ENCODE measurements at places on chromosomes 2 and 18.

DNA sequence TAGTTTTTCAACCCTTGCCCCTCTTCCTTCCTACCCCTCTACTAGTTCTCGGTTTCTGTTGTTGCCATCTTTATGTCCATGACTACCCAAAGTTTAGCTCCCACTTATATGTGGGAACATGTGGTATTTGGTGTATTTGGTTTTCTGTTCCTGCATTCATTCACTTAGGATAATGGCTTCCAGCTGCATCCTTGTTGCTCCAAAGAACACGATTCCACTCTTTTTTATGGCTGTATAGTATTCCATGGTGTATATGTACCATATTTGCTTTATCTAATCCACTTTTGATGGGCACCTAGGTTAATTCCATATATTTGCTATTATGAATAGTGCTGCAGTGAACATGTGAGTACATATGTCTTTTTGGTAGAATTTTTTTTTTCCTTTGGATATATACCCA lies 20.6 kb upstream of the DSC1 start:
- no peak for DNase-seq

- DNase-seq = no peak
Measured at GRCh38 chr2:217028128-217028527, 168.3 kb upstream of the TNP1 start.

DNA sequence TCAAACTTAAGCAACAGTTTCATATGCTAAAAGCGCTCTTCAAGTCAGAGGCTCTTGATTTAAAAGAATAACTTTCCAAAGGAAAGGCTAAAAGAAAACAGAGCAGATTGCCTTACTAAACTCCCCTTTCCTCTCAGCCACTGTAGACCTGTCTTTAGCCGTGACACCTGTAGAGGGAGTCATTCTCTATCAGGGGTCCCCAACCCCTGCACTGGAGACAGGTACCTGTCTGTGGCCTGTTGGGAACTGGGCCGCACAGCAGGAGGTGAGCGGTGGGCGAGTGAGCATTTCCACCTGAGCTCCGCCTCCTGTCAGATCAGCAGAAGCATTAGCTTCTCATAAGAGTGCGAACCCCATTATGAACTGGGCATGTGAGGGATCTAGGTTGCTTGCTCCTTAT lies 9.6 kb downstream of the SLC14A1 start:
- no peak for DNase-seq

DNA sequence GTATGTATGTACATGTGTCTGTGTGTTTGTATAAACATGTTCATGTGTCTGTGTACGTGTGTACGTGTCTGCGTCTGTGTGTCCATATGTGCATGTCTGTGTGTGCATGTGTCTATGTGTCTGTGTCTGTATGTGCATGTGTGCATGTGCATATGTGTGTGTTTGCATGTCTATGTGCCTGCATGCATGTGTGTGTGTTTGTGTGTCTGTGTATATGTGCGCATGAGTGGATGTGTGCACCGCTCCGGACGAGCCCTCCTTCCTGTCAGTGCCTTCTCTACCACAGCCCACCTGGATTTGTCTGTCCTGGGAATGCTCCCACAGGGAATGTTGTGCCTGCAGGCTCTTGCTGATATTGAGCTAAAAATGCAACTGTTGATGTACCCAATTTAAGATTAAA lies 113.3 kb upstream of the EPC2 start:
- no peak for DNase-seq

DNA sequence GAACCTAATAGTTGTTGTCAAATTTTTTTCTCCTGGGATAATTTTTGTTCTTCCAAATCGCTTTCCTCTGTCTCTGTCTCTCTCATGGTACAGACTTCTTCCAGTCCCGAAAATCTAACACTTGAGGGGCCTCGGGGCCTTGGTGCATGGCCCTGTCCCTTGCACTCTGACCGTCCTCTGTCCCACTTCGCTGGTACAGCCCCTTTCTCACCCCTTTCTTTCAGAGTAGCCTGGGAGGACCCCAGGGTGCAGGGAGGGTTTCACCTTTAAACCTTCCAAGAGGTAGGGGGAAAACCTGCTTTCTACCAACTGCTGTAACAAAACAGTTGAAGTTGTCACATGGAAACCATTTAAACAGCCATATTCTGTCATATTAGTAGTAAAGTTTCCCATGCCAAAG lies 22.2 kb upstream of the FAHD2A start:
- no peak for DNase-seq

DNA sequence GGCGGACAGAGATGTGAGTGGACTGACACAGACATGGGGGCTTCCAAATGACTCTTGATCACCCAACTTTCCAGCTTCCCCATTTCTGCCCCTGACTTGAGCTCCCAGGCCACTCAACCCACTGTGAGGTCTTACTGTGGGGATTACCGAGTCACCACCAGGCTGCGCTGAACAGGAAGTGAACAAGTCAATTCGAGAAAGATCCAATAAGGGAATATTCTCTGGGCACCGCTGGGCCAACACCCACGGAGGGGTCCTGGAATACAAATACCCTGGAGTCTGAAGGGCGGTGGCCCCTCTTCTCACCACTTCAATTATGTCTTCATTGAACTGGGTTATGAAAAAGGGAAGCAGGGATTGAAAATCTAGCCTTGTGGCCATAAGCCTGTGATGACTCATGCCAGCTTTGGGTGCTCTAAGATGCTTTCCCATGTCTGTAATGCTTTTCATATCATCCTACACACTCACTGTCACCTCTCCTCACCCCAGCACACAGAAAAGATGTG lies 37.7 kb downstream of the BCL11A start:
- DNase-seq = peak; percentile 95

DNA sequence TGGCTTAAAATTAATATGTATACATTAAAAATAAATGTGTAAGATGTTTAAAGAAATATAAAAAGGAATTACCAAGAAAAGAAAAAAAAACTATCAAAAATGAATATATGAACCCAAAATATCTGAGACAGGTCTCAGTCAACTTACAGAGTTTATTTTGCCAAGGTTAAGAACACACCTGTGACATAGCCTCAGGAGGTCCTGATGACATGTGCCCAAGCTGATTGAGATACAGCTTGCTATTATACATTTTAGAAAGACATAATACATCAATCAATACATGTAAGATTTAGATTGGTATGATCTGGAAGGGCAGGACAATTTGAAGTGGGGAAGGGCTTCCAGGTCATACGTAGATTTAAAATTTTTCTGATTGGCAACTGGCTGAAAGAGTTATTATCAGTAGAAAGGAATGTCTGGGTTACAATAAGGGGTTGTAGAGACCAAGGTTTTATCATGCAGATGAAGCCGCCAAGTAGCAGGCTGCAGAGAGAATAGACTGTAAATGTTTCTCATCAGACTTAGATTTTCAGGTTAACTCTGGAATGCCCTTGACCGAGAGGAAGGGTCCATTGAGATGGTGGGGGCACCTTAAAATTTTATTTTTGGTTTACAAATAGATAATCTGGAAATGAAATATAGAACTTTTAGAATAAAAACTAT lies 74.7 kb downstream of the EXOC6B start:
- DNase-seq = no peak

GRCh38 chr18:48090702-48091101 lies 160.2 kb upstream of the SMAD2 start:
- no peak for DNase-seq

- DNase-seq = peak; percentile 27
Measured at GRCh38 chr2:218465987-218466633, 47.2 kb downstream of the VIL1 start.

- no peak for DNase-seq
Measured at GRCh38 chr2:108805782-108806181, 19.2 kb downstream of the CCDC138 start.

DNA sequence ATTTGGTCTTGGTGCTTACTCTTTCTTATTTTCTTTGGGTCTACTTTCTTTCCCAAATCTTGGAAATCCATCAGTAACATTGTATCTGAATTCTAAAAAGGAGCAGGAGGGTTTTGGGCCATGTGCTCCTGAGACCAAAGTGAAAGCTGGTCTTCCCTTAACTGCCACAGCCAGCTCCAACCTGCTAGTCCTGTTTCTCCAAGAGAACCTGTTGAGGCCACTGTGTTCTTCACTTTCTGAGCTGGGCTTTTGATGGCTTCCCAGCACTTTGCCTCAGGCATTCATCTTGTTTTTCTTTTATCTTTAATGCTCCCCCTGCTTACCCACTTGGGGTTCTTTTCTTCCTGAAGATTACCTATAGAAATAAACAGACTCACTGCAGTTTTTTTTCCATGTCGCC lies 53.3 kb downstream of the ARHGAP28 start:
- DNase-seq = no peak

- peak; percentile 73 for DNase-seq
Measured at GRCh38 chr2:10124538-10125045, 2.1 kb downstream of the RRM2 start.

DNA sequence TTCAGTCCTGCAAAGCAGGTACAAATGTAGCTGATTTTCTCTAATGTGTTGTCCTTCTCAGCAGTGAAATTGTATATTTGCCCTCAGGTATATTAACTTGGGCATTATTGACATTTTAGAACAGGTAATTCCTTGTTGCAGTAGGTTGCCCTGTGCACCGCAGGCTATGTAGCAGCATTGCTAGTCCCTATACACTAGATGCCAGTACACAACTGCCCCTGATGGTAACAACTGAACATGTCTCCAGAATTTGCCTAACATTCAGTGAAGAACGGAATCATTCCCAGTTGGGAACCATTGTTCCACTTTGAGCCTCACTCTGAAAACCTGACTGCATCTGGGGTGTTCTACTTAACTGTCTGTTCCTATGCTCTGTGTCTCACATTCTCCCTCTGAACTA lies 23.1 kb upstream of the TFPI start:
- no peak for DNase-seq

- DNase-seq = no peak
Measured at GRCh38 chr2:74942263-74942662, 16.2 kb upstream of the POLE4 start.

- DNase-seq = no peak
Measured at GRCh38 chr2:169080250-169081069, 11.1 kb downstream of the DHRS9 start.

GRCh38 chr2:118791483-118791882 lies 56.0 kb downstream of the EN1 start:
- DNase-seq = peak; percentile 70

DNA sequence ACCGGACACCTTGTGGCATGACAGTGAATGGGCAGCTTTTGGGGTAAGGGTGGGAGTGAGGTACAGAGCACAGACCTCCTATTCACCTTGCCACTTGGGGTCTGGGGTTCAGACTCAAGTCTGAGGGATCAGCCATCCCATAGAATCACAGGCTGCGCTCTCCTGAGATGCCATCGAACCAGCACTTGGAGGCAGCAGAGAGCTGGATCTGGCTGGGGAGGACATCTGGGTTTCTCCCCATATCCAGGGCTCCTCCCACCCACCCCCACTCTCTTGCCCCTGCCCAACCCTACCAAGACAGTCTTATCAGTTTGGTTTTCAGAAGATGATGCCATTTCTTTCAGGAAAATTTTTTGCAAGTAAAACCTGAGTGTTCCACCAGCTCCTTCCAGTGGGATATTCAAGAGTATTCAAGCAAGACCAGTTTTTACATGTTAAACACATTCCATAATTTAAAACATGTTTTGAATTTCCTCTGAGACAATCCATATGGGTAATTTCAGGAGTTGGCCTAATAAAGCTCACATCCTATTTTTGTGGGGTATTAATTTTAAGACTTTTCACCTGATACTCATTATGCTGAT lies 29.2 kb upstream of the TEX44 start:
- DNase-seq = peak; percentile 41

GRCh38 chr2:177413703-177414102 lies 21.1 kb downstream of the AGPS start:
- DNase-seq = no peak

GRCh38 chr2:71458413-71459083 lies 5.2 kb downstream of the DYSF start:
- peak; percentile 50 for DNase-seq
